Sigmoid colon (tissue), 7 donors: ENCODE measurements at places on chromosomes 2 and 18.

GRCh38 chr2:166792808-166793207 lies 95.5 kb upstream of the XIRP2 start:
- DNase-seq, result no peak
- H3K4me3 ChIP-seq, result no peak overlapping the region
- no peaks in the 10 kb centered on the region for H3K36me3 ChIP-seq
- no peaks in the 10 kb centered on the region for H3K27me3 ChIP-seq
- H3K4me1 ChIP-seq, result no peaks in the 10 kb centered on the region

DNA sequence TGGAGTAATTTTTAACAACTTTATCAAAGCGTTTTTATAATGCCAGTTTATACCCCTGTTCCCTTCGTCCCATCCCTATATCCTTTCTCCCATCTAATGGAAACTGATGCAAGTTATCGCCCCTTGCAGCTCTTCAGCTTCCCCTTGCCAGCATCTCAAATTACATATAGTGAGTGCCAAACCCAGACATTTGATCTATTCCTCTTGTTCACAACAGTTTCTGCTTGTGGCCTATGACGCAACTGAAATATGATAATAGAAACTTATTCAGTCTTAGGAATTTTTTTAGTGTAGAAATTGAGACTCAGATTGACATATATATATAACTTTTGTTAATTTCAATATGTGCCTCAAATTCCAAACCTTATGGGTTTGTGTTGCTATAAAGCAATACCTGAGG lies 562.2 kb upstream of the VWC2L start:
- no peaks in the 10 kb centered on the region for H3K27me3 ChIP-seq
- no peaks in the 10 kb centered on the region for H3K4me1 ChIP-seq
- no peak for DNase-seq

DNA sequence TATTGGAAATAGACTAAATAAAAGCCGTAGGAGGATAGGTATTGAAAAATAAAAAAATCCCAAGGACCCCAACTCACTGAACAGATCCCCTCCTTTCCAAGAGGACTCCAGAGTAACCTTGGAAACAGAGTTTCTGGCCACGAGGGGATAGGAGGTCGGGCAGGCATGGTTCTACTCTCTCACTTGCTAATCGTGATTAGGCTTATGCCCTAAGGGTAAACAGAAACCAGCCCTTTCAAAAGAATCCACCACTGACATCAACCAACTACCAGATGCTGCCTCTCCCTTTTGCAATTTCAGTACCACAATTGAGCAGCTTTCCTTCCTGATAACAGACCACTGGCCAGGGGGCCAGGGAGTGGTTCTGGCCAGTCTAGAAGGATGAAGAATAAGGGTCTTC lies 477.8 kb downstream of the EIPR1 start:
- H3K27ac ChIP-seq, result no peak overlapping the region
- no peaks in the 10 kb centered on the region for H3K36me3 ChIP-seq
- DNase-seq, result no peak

DNA sequence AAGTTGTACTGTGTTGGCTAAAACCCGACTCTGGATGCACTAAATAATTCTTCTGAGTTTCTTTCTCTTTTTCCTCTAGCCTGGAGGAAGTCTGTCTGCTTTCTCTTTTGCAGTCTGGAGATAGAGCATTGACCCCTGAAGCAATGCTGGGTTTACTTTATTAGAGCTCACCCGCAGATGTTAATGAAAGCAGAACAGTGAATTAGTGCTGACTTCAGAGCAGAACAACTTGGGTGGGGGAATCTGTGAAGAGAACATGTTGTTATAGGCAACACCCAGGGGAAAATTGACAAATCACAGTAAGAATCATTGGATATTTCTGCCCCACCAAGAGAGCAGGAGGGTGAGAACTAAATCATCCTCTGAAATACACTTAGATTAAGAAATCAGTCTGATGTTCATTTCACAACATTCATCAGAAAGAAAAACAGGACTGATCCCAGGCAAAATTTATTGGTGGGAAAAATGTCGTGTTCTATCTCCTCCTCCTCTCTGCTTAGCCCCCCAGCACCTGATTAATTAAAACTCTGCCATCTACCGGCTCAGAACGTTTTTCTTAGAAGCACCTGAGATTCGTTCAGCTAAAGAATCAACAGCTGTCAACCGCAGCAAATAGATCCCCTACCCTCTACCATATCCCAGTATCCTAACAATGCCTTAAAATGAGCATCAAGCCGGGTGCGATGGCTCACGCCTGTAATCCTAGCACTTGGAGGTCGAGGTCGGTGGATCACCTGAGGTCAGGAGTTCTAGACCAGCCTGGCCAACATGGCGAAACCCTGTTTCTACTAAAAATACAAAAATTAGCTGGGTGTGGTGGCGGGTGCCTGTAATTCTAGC lies 165.1 kb downstream of the FMNL2 start:
- H3K27me3 ChIP-seq, result no peaks in the 10 kb centered on the region
- H3K36me3 ChIP-seq, result no peaks in the 10 kb centered on the region
- peaks cover 33% of the 10 kb centered on the region for H3K4me1 ChIP-seq
- no peak for DNase-seq

GRCh38 chr2:19631871-19632270 lies 269.9 kb downstream of the TTC32 start:
- no peak overlapping the region for H3K4me3 ChIP-seq
- no peak for DNase-seq
- no peaks in the 10 kb centered on the region for H3K36me3 ChIP-seq
- H3K27ac ChIP-seq, result no peak overlapping the region
- peaks cover 14% of the 10 kb centered on the region for H3K4me1 ChIP-seq
- H3K27me3 ChIP-seq, result no peaks in the 10 kb centered on the region
